ENCODE measurements at places on chromosomes 5 and 9.

DNA sequence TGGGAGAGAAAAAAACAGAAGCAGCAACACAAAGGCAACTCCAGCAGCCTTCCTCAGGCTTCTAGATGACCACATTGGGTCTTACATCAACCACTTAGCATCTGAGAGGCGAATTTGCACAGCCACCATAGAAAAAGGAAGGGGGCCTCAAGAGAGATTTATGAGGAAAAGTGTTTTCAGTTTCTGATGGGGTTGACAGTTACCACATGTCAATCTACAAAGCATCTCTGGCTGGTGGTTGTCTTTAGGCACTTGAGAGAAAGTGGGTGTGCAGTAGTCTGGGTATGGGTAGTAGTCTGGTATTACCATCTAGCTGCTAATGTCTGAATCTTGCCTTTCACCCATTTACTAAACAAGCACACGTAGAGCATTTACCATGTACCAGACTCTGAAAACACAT is 137.5 kb downstream of the BAAT start:
- no peak for DNase-seq

DNA sequence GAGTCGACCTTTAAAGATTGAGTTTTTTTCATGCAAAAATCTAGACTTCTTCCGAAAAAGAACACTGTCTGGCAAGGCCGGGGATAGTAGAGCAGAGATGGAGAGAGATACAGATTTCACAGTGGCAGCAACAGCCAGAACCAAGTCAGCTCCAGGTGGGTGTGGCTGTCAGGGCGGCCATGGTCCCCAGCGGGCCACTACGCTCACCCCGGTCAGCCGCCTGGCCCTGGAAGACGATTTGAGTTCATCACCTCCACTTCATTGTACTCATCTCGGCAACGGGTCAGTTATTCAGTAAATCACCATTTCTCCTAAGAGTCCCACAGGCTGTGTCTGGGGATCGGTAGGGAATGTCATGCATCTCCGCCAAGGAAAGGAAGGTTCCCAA is 53.0 kb downstream of the ZNF354C start:
- no peak for DNase-seq

DNA sequence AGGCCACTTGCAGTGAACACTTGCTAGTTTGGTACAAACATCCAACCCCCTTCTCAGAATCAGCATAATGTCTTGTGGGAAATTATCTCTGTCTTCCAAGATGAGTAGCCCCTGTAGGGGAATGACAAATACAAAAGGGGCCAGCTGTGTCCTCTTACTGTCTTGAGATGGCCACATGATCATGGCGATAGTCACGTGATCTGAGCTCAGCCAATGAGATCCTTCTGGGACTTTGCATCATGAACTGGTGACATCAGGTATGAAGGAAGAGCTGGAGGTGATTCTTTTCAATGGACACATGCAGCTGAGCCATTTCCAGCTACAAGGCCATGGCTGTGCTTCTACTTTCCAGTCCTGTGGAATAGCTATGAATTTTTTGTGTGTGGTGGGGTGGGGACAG is 206.3 kb downstream of the IRX1 start:
- no peak for DNase-seq

GRCh38 chr9:136020206-136020605 is 59.0 kb upstream of the UBAC1 start:
- DNase-seq = no peak

GRCh38 chr5:138179277-138179857 is 455 bp downstream of the KIF20A start:
- DNase-seq = peak; percentile 46

- DNase-seq = no peak
These were observed 5.5 kb downstream of the NKX2-5 start for GRCh38 chr5:173229382-173229959.

GRCh38 chr5:35482167-35482755 is 135.4 kb upstream of the SPEF2 start:
- DNase-seq = no peak

DNA sequence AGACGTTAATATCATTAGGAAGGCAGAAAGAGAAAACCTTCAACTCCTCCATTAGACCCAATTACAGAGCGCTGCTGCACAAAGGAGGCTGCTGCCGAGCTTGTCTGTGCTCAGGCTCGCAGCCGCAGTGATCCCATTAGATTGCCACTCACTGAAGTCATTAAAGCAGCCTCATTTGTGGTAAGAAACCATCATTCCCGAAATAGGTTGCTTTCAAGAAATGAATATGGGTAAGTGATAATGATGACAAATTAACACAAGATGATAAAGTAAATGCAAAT is 137.2 kb downstream of the CAVIN4 start:
- DNase-seq = no peak

DNA sequence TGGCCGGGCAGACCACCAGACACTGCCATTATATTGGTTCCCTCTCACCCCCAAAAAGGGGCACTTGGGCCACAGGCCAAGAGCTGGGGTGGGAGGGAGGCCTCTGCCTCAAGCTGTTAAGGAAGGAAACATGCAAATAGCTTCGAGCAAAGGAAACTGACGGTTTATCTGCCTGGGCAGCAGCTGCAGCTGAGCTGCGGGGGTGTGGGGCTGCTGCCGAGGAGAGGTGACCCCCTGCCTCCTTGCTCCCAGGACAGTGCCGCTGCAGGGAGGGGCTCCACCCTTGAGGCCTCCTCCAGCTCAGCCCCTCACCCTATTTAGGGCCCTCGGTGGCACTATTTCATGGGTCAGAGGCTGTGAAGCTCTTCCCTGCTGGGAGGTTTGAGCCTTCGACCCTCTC is 789 bp downstream of the DOK3 start:
- no peak for DNase-seq

DNA sequence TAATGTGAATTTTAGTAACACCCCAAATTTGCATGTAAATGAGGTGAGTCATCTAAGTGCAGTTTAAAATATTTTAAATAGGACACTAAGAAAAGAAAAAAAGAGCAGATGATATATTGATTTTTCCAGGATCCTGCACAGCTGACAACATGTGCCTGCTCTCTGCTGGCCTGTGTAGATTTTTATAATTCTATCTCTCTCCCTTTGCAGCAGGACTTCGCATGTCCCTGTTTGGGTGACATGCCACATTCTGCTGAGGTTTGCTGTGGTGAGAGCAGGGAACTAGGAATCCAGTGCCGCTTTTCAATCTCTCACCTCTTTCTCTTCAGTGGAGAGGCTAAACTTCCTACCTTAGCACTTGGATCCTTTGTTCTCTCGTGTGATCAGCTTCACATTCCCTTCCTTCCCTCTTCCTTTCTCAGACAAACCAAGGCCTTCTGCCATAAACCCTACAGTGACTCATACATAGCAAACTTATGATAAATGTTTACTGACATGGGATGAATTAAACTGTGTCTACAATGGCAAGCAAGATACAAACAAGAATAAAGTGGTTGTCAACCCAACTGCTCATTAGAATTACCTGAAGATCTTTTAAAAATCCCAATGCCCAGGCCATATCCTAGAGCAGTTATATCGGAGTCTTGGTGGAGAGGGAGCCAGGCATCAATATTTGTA is 198.8 kb upstream of the EFNA5 start:
- peak; percentile 44 for DNase-seq

- DNase-seq = peak; percentile 20
These were observed 61.7 kb downstream of the MRPL36 start for GRCh38 chr5:1737790-1738405.

- DNase-seq = no peak
These were observed 41.0 kb downstream of the FAT2 start for GRCh38 chr5:151550146-151550545.

DNA sequence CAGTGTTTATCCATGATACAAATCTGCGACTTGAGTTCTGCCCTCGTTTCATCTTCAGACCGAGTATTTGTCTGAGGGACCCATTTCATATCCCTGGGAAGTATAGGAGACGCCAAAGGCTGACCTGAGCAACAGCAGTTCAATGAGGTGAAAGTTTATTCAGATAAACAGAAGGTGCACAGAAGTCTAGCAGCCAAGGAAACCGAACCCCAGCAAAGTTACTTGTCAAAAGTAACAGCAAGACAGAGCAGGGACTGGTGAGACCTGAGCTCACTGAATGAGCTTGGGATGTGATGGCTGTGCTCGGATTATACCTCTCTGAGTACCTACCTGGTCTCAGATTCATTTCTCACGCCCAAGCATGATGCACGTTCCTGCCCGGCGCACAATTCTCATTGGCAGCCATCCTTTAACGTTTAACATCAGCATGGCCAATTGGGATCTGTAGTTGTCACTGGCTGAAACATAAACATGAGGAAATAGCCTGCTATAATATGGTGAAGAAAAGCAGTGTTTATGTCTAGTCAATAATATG is 599 bp downstream of the LYRM7 start:
- peak; percentile 29 for DNase-seq

- peak; percentile 53 for DNase-seq
These were observed 137.7 kb downstream of the PRELID2 start for GRCh38 chr5:145697251-145697990.

- no peak for DNase-seq
These were observed 443.4 kb upstream of the ST8SIA4 start for GRCh38 chr5:101346447-101346846.

DNA sequence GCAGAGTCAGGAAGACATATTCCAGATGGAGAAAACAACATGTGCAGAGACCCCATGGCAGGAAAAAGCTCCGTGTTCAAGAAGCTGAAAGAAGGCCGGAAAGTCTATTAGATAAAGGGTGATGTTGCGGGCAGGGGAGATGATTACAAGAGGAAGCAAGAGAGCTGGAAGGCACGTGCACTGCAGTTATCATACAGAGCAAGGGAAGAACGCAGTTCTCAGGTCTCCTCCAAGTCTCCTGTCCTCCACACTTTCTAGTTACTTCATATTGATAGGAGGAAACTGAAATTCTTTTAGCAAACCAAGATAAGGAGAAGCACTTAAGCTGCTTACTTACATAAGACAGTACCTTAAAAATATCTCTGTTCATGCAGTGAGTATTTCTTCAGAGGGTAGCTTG is 58.3 kb upstream of the PLPP6 start:
- DNase-seq = no peak

DNA sequence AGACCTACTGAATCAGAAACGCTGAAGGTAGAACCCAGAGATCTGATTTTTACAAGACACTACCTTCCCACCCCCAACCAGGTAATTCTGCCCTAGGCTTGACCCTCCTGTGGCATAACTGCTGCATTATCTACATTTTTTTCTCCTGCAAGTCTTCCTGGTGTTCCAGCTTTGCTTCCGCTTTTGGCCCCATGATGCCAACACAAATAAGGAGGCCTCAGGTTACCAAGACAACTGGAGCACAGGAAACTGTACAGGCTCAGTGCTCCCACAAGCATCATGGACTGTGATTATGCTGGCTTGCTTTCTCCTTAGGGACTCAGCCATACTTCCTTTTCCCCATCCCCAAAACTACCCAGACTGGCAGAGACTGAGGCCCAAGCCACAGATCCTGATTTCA is 6.6 kb upstream of the MSMP start:
- DNase-seq = no peak

- no peak for DNase-seq
These were observed 626.5 kb downstream of the PDE4D start for GRCh38 chr5:59267033-59267432.

- DNase-seq = no peak
These were observed 1.6 kb downstream of the REEP2 start for GRCh38 chr5:138440159-138441073.

DNA sequence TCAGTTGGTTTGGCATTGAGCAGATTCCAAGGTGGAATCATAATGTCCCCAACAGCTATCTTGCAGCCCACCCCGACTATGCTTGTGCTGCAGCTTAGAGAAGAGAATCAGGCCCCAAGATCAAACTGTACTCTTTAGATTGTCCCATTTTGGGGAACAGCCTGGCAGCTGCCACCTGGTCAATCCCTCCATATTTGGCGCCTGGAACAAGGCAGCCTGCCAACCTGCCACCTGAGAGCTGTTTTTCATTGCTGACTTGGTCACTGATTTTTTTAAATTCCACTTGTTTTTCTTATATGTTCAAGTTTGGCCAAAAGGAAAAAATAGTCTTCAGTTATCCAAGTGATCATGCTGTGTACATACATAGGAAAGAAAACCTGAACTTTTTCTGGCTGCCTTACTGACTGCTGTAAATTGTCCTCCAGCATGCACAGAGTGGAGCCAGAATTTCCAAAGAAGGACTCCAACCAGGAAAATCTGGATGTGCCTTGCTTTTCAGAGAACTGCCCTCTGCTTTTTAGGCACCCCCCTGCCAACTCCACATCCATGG is 504.2 kb downstream of the ENC1 start:
- DNase-seq = no peak

GRCh38 chr9:121698627-121699570 is 47.5 kb downstream of the DAB2IP start:
- peak; percentile 38 for DNase-seq

- no peak for DNase-seq
These were observed 160.4 kb downstream of the ESM1 start for GRCh38 chr5:54825005-54825404.

DNA sequence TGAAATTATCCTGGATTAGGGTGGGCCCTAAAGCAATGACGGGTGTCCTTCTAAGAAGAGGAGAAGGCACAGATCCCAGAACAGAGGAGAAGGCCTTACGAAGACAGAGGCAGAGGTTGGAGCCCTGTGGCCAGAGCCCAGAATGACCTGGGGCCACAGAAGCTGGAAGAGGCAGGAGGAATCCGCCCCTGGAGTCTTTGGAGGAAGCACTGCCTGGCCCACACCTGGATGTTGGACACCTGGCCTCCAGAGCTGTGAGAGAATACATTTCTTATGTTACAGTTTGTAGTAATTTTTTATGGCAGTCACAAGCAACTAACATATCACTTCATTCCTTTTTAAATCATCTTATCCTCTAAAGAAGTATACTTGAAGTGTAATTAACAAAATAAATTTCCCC is 8.5 kb downstream of the MRPL36 start:
- DNase-seq = no peak

GRCh38 chr5:152366716-152367115 is 38.4 kb downstream of the NMUR2 start:
- no peak for DNase-seq

- no peak for DNase-seq
These were observed 3.5 kb downstream of the RFESD start for GRCh38 chr5:95649842-95650620.

- DNase-seq = no peak
These were observed 93.2 kb downstream of the LIX1 start for GRCh38 chr5:97049175-97049574.

- DNase-seq = no peak
These were observed 34.4 kb downstream of the NNT start for GRCh38 chr5:43637416-43637815.

DNA sequence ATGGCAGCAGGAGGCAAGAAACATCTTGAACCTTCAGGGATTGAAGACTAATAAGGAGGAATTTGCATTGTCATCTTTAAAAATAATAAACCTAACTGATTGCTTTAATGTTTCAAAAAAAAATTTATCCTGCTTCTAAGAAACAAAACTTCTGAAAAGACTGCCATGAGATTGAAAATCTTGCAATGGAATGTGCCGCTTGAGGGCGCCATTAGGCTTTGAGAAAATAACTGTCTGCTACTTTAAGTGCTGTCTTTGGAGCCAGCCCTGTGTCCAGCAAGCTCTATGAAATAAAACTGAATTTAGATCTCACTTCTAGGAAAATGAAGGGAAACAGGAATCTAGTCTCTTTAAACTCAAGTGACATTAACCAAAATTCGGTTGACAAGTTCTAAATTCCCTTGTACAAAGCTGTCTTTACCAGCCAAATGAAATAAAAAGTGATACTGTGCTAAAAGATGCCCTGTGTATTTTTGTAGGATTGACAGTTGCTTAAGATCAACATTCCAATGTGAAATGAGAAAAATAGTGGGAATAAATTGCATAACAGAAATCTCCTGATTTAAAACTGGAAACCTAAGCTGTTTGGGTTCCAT is 79.4 kb downstream of the ESM1 start:
- DNase-seq = peak; percentile 60

All from RKO (cell line).